ENCODE measurements at places on chromosomes 3 and 15. TPM values are rescaled to one million over a fixed set of nuclear protein-coding genes. Genes with fewer than 3 reads are reported as not detected.

SETMAR gene
- 18.4 TPM for total RNA-seq

MYL3 gene
- not detected for total RNA-seq

ACKR2 gene
- 0.92 TPM for total RNA-seq

KNG1 gene
- not detected for total RNA-seq

FBXO40 gene
- not detected for total RNA-seq

MNS1 gene
- total RNA-seq: 0.82 TPM

LRTM1 gene
- total RNA-seq: not detected

DNA sequence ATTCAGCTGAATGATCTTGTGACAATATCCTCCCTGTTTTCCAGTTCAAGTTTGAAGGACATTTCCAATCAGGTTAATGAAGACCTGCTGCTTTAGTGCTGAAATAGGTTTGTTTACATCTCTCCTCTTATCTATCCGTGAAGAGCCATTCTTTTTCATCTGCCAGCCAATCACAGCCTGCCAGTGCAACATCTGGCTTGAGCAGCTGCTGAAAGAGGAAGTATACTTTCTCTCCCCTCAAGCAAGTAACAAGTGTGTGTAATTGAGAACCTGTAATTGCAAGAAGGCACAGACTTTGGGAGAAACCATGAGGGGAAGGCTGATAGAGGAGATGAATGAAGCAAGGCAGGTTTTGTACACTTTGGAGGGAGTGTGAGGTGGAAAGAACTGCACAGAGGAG lies 404.3 kb downstream of the AGBL1 start:
- no peaks in the 10 kb centered on the region for H3K27me3 ChIP-seq
- no peak overlapping the region for H3K4me3 ChIP-seq
- DNase-seq: no peak
- H3K36me3 ChIP-seq: no peaks in the 10 kb centered on the region
- no peaks in the 10 kb centered on the region for H3K4me1 ChIP-seq

- H3K4me3 ChIP-seq: no peak overlapping the region
- no peaks in the 10 kb centered on the region for H3K4me1 ChIP-seq
- DNase-seq: no peak
Observed at GRCh38 chr3:140467796-140468315, 210.0 kb upstream of the TRIM42 start.

DNA sequence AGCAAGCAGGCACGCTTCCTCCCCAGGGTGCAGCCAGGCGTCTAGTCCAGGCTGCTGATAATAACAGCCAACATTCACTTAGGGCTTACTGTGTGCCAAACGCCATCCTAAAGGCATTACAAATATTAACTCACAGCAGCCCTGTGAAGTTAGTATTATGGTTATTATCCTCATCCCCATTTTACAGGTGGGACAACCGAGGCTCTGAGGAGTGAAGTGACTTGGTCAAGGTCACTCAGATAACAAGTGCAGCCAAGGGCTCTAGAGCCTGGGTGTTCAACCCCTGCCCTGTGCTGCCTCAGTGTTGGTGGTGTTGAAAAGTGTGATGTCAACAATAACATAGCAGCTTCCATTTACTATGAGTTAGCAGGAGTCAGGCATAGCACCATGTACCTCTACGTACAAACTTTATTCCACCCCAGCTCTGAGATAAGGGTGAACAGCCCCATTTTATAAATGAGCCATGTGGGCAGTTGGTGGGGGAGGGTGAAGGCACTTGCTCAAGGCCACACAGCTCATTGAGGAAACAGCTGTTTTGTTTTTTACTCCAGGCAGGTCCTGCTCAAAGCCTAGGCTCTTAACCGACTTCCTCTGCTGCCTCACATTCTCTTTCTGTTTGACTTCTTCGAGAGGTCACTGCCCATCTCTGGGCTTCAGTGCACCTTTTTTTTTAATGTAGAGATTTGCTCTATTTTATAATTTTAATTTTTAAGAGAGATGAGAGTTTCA lies 24.0 kb upstream of the TRH start:
- no peak overlapping the region for H3K27ac ChIP-seq
- H3K4me3 ChIP-seq: no peak overlapping the region
- no peaks in the 10 kb centered on the region for H3K27me3 ChIP-seq
- no peaks in the 10 kb centered on the region for H3K36me3 ChIP-seq
- H3K4me1 ChIP-seq: no peaks in the 10 kb centered on the region
- DNase-seq: no peak

GRCh38 chr3:1294586-1294985 lies 201.8 kb downstream of the CNTN6 start:
- H3K4me1 ChIP-seq: no peaks in the 10 kb centered on the region
- no peak overlapping the region for H3K4me3 ChIP-seq
- H3K27ac ChIP-seq: no peak overlapping the region
- no peaks in the 10 kb centered on the region for H3K36me3 ChIP-seq
- no peaks in the 10 kb centered on the region for H3K27me3 ChIP-seq

- no peaks in the 10 kb centered on the region for H3K27me3 ChIP-seq
- no peak overlapping the region for H3K4me3 ChIP-seq
- no peaks in the 10 kb centered on the region for H3K4me1 ChIP-seq
- H3K27ac ChIP-seq: no peak overlapping the region
Observed at GRCh38 chr3:148711981-148712666, 14.4 kb downstream of the AGTR1 start.

DNA sequence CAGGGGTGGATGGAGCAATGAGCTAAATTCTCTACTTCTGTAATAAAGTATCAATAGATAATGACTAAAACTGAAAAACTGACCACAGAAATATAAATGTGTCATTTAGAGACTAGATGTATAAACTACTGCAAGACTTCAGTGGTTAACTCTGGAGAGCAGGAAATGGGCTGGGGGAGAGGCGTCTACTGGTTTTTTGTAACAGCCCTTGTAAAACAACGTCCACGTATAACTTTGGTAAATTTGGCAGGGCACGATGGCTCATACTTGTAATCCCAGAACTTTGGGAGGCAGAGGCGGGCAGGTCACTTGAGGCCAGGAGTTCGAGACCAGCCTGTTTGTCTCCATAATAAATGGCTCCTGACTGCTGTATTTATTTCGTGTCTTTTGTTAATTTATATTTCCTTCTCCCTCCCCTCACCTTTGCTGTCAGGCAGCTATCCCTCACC lies 12.5 kb downstream of the RAB27A start:
- peak; percentile 82 for DNase-seq
- H3K4me3 ChIP-seq: peak overlapping the region; percentile 30
- no peaks in the 10 kb centered on the region for H3K36me3 ChIP-seq
- peak overlapping the region; percentile 45 for H3K27ac ChIP-seq

- no peaks in the 10 kb centered on the region for H3K27me3 ChIP-seq
- no peaks in the 10 kb centered on the region for H3K4me1 ChIP-seq
- no peak overlapping the region for H3K27ac ChIP-seq
- H3K4me3 ChIP-seq: no peak overlapping the region
- H3K36me3 ChIP-seq: peaks cover 17% of the 10 kb centered on the region
Observed at GRCh38 chr3:149160754-149161300, 31.4 kb downstream of the HPS3 start.

- DNase-seq: no peak
- H3K27me3 ChIP-seq: peaks cover 10% of the 10 kb centered on the region
- H3K4me3 ChIP-seq: no peak overlapping the region
- no peaks in the 10 kb centered on the region for H3K36me3 ChIP-seq
- no peak overlapping the region for H3K27ac ChIP-seq
Observed at GRCh38 chr3:147383617-147384016, 22.7 kb downstream of the ZIC4 start.

- no peak overlapping the region for H3K27ac ChIP-seq
- no peak overlapping the region for H3K4me3 ChIP-seq
- H3K36me3 ChIP-seq: no peaks in the 10 kb centered on the region
- H3K27me3 ChIP-seq: no peaks in the 10 kb centered on the region
Observed at GRCh38 chr15:82663186-82663600, 16.0 kb upstream of the CPEB1 start.

GRCh38 chr3:43733459-43734384 lies 43.0 kb downstream of the ABHD5 start:
- DNase-seq: no peak
- no peak overlapping the region for H3K4me3 ChIP-seq
- no peaks in the 10 kb centered on the region for H3K27me3 ChIP-seq
- H3K4me1 ChIP-seq: no peaks in the 10 kb centered on the region

- DNase-seq: no peak
- no peaks in the 10 kb centered on the region for H3K36me3 ChIP-seq
- H3K27me3 ChIP-seq: no peaks in the 10 kb centered on the region
- H3K27ac ChIP-seq: no peak overlapping the region
- no peaks in the 10 kb centered on the region for H3K4me1 ChIP-seq
- H3K4me3 ChIP-seq: no peak overlapping the region
Observed at GRCh38 chr3:116707531-116707930, 2.0 kb upstream of the TUSC7 start.
